ENCODE measurements at places on chromosomes 7 and 10. TPM values are rescaled to one million over a fixed set of nuclear protein-coding genes. Genes with fewer than 3 reads are reported as not detected.
A peak's percentile ranks its signal among the peaks of the same experiment; 100 is the strongest.

- H3K27me3 ChIP-seq, result no peaks in the 10 kb centered on the region
- no peak overlapping the region for H3K4me3 ChIP-seq
- no peak for DNase-seq
- H3K27ac ChIP-seq, result no peak overlapping the region
Measured at GRCh38 chr10:15632456-15633091, 87.1 kb downstream of the ITGA8 start.

GRCh38 chr10:8163824-8164223 is 109.3 kb downstream of the GATA3 start:
- H3K27me3 ChIP-seq, result no peaks in the 10 kb centered on the region
- H3K36me3 ChIP-seq, result no peaks in the 10 kb centered on the region
- H3K4me1 ChIP-seq, result no peaks in the 10 kb centered on the region
- H3K4me3 ChIP-seq, result no peak overlapping the region
- no peak for DNase-seq

DNA sequence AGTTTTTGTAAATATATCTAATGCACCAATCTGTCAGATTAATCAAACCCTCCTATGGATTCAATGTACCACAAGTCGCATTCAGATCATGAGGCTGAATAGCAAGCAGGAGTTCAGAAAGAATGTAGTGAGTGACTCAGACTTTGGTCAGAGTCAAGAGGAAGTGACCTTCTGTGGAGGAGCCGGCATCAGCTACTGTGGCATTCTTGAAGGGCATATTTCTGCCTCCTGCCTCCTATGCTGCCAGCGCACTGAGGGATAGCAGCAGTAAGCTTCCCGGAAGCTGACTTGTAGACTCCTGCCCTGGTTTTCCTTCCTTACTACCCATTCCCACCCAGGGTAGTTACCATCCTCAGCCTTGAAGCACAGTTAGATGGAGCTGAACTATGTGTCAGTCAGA is 867.5 kb downstream of the NRG3 start:
- peak; percentile 17 for DNase-seq
- H3K4me1 ChIP-seq, result no peaks in the 10 kb centered on the region
- H3K27me3 ChIP-seq, result no peaks in the 10 kb centered on the region
- no peaks in the 10 kb centered on the region for H3K36me3 ChIP-seq
- H3K4me3 ChIP-seq, result no peak overlapping the region

GRCh38 chr7:116671681-116672595 is at the start of gene MET:
Gene MET, plus strand, starts transcription at chr7:116672196. Its CDS starts 26,889 bp downstream, at chr7:116699085.
- H3K27ac ChIP-seq, result peak within 1 kb of the TSS; percentile 92
- no peaks in the 10 kb centered on the region for H3K36me3 ChIP-seq
- DNase-seq, result peak; percentile 90
- H3K4me1 ChIP-seq, result no peaks in the 10 kb centered on the region

GRCh38 chr7:82517050-82517449 is 73.5 kb upstream of the CACNA2D1 start:
- H3K4me1 ChIP-seq, result no peaks in the 10 kb centered on the region
- H3K27ac ChIP-seq, result no peak overlapping the region
- H3K27me3 ChIP-seq, result no peaks in the 10 kb centered on the region
- no peak for DNase-seq

DNA sequence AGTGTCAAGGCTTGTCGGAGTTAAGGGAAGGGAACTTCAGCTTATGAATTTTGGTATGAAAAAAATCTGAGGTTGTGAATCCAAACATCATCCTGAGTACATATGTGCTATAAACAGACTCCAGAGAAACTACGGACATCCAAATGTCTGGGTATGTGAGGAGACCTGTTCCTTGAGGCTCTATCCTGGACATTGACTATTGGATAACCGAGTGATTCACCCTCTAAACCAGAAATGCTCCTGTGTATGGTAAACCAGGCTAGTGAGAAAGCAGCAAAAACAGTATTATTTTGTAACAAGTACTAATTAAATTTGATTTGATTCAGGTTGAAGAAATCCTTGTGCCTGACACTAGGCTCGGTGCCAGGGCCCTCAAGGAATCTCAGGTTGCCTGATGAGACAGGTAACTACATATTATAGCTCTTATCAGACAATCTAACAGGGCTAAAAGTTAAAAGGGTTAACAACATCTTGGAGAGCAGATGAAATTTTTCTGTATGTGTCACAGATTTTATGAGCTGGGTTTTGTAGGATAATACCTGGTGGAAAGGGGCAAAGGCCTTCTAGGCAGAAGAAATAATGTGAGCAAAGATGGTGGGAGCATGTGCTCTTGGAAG is 10.4 kb upstream of the STOX1 start:
- H3K27ac ChIP-seq, result peak overlapping the region; percentile 32
- H3K36me3 ChIP-seq, result no peaks in the 10 kb centered on the region
- no peaks in the 10 kb centered on the region for H3K4me1 ChIP-seq
- H3K4me3 ChIP-seq, result no peak overlapping the region
- peak; percentile 16 for DNase-seq

GRCh38 chr10:72889391-72889831 is 4.1 kb upstream of the OIT3 start:
- no peak for DNase-seq
- H3K27me3 ChIP-seq, result no peaks in the 10 kb centered on the region
- H3K27ac ChIP-seq, result no peak overlapping the region
- no peaks in the 10 kb centered on the region for H3K4me1 ChIP-seq
- no peaks in the 10 kb centered on the region for H3K36me3 ChIP-seq

DNA sequence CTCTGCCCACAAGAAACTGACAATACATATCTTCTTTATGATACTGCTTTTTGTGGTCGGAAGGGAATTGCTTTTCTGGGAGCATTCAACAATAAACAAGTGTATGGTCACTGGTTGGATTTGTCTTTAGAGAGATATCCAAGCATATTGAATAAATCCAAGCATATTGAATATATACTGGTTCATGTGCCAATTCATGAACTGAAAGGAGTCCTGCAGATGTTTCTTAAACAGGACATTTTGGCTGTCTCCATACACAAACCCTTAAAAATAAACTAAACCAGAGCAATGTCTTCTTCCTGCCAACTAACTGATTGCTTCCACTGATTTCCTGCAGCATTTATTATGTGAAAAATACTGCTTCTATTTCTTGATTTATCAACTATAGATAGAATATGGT is 173.9 kb downstream of the FOXP2 start:
- no peak overlapping the region for H3K4me3 ChIP-seq
- no peaks in the 10 kb centered on the region for H3K4me1 ChIP-seq
- no peak for DNase-seq

GRCh38 chr10:128711806-128712205 is 585.6 kb upstream of the MKI67 start:
- no peaks in the 10 kb centered on the region for H3K27me3 ChIP-seq
- DNase-seq, result no peak
- H3K36me3 ChIP-seq, result no peaks in the 10 kb centered on the region
- H3K27ac ChIP-seq, result no peak overlapping the region
- H3K4me3 ChIP-seq, result no peak overlapping the region

DNA sequence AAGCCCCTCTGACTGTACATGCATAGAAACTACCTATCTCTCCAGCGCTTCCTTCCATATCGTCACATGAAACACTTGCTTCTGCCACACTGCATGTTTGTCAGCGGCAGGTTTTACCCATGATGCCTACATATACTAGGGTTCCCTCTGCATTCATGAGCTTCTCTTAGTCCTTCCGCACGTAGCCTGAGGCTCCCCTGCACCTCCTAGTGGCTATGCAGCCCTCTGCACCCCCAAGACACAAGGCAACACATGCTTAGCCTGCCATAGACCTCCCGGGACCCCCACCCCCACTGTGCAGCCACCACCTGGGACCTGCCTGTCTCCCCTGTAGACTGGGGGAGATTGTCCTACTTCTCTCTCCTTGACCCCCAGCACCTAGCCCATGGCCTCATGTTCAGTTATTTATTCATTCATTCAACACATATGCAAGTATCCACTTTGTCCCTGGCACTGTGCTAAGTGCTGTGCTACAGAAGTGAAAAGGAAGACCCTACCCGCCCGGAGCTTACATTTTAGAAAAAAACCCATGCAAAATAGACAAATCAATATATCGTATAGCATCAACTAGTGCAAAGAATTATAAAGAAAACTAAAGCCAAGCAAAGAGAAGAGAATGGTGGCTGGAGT is 23.5 kb downstream of the TMEM273 start:
- no peaks in the 10 kb centered on the region for H3K36me3 ChIP-seq
- no peaks in the 10 kb centered on the region for H3K4me1 ChIP-seq
- no peak overlapping the region for H3K4me3 ChIP-seq
- H3K27me3 ChIP-seq, result peaks cover 3% of the 10 kb centered on the region
- no peak overlapping the region for H3K27ac ChIP-seq

DNA sequence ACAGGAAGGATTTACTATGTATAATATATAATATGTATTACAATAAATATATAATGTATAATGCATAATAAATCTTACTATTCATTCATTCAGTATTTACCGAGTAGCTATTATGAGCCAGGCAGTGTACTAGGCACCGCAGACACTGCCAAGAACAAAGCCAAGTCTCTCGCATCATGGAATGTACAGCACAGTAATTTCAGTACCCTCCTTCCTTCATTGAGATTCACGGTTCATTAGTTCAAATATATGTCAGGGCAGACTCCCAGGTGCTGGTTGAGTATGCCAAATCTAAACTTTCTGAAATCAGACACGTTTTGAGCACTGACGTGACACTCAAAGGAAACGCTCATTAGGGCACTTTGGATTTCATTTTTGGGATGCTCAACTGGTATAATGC is 9.1 kb downstream of the USP6NL start:
- DNase-seq, result no peak
- no peaks in the 10 kb centered on the region for H3K27me3 ChIP-seq
- no peak overlapping the region for H3K4me3 ChIP-seq
- peak overlapping the region; percentile 38 for H3K27ac ChIP-seq

DNA sequence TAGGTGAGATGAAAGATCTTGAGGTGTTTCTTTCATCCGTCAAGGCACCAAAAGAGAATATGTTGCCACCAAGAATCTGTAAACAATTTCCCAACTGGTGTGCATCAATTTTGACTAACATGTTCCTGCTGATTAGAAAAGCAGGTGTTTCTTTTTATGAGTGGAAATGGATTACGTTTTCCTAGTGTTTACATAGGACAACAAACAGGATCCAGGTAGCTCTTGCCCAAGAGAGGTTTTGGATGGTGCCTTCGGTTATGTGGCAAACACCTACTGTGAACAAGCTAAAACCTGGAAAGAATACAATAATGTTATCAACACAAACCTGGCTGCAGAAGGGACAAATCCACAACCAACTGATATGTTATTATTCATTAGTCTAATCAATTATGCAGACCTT is 53.6 kb upstream of the WNT16 start:
- no peak overlapping the region for H3K27ac ChIP-seq
- no peak overlapping the region for H3K4me3 ChIP-seq
- H3K27me3 ChIP-seq, result no peaks in the 10 kb centered on the region
- H3K4me1 ChIP-seq, result no peaks in the 10 kb centered on the region
- H3K36me3 ChIP-seq, result no peaks in the 10 kb centered on the region

- H3K4me3 ChIP-seq, result no peak overlapping the region
Measured at GRCh38 chr7:121954803-121955202, 81.8 kb downstream of the PTPRZ1 start.

GRCh38 chr7:1647961-1648672 is 22.0 kb upstream of the ELFN1 start:
- no peak for DNase-seq
- no peak overlapping the region for H3K27ac ChIP-seq
- no peaks in the 10 kb centered on the region for H3K36me3 ChIP-seq
- no peaks in the 10 kb centered on the region for H3K4me1 ChIP-seq
- no peaks in the 10 kb centered on the region for H3K27me3 ChIP-seq

DNA sequence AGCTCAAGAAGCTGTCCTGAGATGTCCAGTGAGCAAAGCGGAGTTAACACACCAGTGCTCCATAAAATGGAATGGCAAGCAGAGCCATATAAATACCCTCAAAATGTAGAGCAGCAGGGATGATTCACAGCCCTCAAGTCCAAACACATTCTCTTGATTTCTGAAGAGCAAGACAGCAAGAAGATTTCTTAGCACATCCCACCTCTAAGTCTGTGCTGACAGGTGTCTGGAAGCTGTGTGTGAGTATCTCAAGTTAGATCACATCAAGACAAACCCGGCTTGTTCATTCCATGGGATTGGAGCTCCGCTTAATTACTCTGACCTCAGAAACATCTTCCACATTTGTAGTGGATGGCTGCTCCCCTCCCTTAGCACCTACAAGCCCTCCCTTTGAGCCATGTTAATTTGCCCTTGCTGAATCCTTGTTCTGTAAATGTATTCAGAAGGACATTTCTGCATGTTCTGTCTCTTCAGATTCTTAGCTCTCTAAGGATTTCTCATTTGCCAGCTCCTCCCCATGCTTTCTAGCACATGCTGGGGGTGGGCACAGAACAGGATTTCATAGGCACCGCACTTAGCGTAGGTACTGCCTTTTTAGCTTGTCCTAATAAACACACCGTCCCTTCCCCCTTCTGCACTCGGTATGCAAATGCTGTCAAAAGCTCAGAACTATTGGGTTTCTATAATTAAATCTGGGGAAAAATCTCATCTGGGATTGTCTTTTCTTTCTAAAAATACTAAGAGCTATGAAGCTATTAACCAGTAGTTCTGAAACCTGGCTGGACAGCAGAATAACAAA is 112.7 kb downstream of the CPXM2 start:
- H3K27me3 ChIP-seq, result no peaks in the 10 kb centered on the region
- H3K36me3 ChIP-seq, result no peaks in the 10 kb centered on the region
- H3K4me1 ChIP-seq, result no peaks in the 10 kb centered on the region
- H3K27ac ChIP-seq, result no peak overlapping the region

DNA sequence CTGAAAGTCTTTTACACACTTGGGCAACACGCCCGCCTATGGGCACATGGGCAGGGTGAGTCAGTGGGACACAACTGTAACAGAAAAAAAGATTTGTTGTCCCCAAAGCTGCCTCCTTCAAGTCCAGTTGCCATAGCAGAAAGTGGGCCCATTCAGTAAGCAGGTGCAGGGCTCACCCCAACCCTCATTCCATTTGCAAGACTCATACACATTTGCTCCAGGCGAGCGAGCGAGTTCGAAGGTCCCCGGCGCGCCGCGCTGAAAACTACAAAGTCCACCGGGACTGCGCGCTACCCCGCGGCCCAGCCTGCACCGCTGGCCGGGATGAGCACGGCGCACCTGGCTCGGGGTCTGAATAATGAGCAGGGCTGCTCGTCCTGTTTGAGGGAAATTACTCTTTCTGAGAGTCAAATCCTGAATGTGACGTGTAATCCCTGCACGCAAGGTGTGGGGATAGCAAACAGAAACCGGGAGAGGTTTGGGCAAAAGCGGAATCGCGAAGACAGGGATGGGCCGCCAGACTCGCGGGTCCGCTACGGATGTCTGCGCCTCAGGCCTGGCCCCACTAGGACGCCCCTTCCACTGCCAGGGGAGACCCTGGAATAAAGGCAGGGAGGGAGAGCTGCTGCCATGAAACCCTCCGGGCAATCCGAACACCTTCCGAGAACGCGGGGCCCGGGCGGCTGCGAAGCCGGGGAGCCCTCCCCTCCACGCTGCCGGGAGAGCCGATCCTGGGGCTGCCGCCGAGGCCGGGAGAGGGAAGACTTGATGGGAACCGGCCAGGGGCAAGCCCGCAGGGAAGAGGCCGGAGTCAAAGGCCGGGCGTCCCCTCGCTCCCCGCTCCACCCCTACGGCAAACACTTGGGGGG is 982 bp downstream of the COBL start:
- peak; percentile 89 for DNase-seq
- H3K27ac ChIP-seq, result peak overlapping the region; percentile 95
- H3K27me3 ChIP-seq, result no peaks in the 10 kb centered on the region
- peaks cover 17% of the 10 kb centered on the region for H3K4me1 ChIP-seq

Gene SPDYE18
- not detected for total RNA-seq

Gene CHN2
- 20.7 TPM for total RNA-seq

Gene AFAP1L2
- total RNA-seq, result 6.1 TPM

Gene MAGI2
- 6.7 TPM for total RNA-seq

Gene BAMBI
- total RNA-seq, result 116 TPM

Gene VPS26A
- total RNA-seq, result 57.6 TPM

Gene SFTPA2
- total RNA-seq, result not detected

Gene KCND2
- 2.6 TPM for total RNA-seq

Gene CYP3A7
- total RNA-seq, result 803 TPM

Gene DPYSL4
- 2.8 TPM for total RNA-seq

Gene PRPS1L1
- not detected for total RNA-seq

Measured in hepatocyte (in vitro differentiated cells).